ENCODE measurements at places on chromosomes 1 and 21. TPM values are rescaled to one million over a fixed set of nuclear protein-coding genes. Genes with fewer than 3 reads are reported as not detected.

HSD3B1 gene
- not detected for total RNA-seq

MMEL1 gene
- not detected for total RNA-seq

S100A9 gene
- not detected for total RNA-seq

RGS13 gene
- total RNA-seq, result not detected

CNIH3 gene
- 14.0 TPM for total RNA-seq

DMBX1 gene
- total RNA-seq, result not detected

SLC41A1 gene
- 8.4 TPM for total RNA-seq

CDCA8 gene
- total RNA-seq, result 1.9 TPM

SPATA45 gene
- not detected for total RNA-seq

OR2T10 gene
- not detected for total RNA-seq

FCER1G gene
- total RNA-seq, result 0.23 TPM

RHD gene
- not detected for total RNA-seq

KRTAP12-2 gene
- not detected for total RNA-seq

NME7 gene
- 17.3 TPM for total RNA-seq

CLDN8 gene
- not detected for total RNA-seq
